ENCODE measurements at places on chromosomes 16 and 17.

GRCh38 chr16:83455716-83456115, 352.1 kb upstream of the HSBP1 start:
- no peak for DNase-seq

- no peak for DNase-seq
Measured at GRCh38 chr16:3282103-3282729, 1.1 kb upstream of the ZNF263 start.

GRCh38 chr17:45688820-45689219, 95.3 kb upstream of the CRHR1 start:
- no peak for DNase-seq

DNA sequence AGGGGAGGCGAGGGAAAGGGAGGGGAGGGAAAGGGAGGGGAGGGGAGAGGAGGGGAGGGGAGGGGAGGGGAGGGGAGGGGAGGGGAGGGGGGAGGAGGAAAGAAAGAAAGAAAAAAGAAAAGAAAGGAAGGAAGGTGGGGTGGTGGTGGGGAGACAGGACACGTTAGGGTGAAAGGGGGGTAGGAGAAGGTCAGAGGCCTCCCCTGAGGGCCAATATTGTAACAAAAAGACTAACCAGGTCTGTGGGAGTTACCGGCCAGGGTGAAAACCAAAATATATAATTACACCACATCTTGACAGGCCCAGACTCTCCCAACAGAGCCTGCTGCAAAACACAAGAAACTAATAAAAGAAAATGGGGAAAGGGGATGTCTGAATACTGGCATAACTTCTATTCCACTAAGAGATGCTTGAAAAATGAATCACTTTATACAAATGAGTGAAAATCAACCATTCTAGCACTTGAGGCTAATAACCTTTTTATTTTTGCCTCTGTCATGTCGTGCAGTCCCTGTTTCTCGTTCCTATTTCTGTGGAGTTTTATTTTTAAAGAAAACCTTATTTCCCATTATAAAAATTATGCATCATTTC, 10.0 kb downstream of the WDR45B start:
- no peak for DNase-seq

DNA sequence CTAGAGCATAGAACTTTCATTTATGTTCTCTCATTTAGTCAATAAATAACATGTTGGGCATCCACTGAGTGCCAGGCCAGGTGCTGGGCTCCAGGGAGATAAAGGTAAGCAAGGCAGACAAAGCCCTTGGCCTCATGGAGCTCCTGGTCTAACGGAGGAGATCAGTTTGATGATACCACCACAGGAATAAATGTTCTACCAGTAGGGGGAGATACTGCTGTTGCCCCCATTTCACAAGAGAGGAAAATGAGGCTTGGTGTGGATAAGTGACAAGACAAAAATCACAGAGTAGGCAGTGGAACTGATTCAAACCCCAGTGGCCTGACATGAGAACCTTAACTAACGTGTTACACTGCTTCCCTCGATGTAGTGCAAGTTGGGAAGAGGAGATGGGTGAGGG, 80.4 kb upstream of the ERCC4 start:
- DNase-seq: no peak
